Activated CD4-positive, alpha-beta T cell treated with anti-CD3 and anti-CD28 coated beads, Interleukin-2, amount 50 U/mL, for 16 hours (primary cell): ENCODE measurements at places on chromosomes 3 and 15.

- DNase-seq, result no peak
Measured at GRCh38 chr15:85718271-85718971, 76.3 kb downstream of the KLHL25 start.

DNA sequence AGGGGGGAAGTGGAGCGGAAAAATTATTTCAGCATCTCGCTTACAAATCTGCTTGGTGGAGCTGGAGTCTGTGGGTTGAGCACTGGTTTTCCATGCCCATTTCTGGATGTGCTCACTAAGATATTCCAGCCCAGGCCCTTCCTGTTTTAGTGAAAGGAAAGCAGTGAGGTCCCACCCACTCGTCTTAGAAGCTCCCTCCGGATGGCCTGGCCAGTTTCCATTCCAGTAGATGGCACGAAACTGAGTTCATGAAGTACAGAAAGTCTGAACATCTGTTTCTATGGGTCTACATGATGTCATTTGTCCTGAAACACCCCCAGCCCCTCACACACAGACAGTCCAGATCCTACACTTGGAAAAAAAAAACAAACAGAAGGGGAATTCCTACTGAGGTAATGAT, 31.9 kb upstream of the THSD4 start:
- no peak for DNase-seq

GRCh38 chr3:129106320-129106719, 15.3 kb downstream of the RAB43 start:
- no peak for DNase-seq

- DNase-seq, result peak; percentile 46
Measured at GRCh38 chr3:127694467-127695215, 21.9 kb downstream of the ABTB1 start.

- DNase-seq, result no peak
Measured at GRCh38 chr3:114351123-114351821, 57.4 kb downstream of the TIGIT start.

DNA sequence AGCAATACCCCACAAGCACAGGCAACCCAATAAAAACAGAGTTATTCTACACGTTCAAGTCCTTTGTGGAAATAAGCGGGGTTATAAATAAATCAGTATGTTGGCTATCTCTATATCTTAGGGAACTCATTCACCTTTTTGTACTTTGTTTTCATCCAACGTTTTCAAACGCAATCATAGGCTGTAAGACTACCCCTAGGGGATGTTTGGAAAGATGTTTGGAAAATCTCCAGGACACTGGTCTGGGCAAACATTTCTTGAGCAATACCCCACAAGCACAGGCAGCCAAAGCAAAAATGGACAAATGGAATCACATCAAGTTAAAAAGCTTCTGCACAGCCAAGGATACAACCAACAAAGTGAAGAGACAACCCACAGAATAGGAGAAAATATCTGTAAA, 70.1 kb downstream of the CLDN11 start:
- DNase-seq, result no peak

- DNase-seq, result no peak
Measured at GRCh38 chr3:24457719-24458118, 36.9 kb downstream of the THRB start.

GRCh38 chr15:72934921-72935320, 117.3 kb upstream of the NEO1 start:
- no peak for DNase-seq

DNA sequence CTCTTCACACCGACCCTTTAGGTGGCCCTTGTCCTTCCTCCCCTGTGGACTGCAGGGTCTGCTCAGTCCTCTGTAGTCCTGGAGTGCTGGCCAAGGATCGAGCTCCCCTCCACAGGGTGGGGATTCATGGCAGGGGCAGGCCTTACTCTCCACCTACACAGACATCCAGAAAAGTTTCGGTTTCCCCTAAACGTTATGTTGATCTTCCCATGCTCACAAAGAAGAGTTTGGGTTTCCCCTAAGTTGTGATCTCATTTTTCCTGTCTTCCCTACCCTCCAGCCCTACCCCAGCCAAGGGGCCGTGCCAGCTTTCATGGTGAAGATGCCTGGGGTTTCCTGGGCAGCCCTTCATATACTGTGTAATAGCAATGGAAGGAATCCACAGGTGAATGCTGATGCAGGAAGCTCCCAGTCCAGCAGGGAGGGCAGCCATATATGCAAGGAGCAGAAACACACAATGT, 10.3 kb downstream of the STOML1 start:
- DNase-seq, result no peak

GRCh38 chr3:79368403-79368802, 399.4 kb downstream of the ROBO1 start:
- DNase-seq, result no peak

DNA sequence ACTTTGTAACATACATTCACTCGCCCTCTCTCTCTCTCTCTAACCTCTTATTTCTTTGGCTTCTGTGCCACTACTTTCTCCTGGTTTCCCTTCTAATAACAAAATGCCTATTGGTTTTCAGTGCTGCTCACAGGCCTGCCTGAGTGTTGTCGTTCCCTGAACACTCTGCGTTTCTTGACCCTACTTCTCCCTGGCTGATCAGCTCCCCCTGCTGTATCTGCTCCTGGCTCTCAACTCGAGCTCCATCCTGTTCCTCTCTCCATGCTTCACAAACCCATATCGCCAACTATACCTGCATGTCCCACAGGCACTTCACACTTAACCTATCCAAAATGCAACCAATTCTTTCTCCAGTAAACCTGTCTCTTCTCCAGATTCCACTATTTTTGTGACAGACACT, 111.4 kb downstream of the OPA1 start:
- no peak for DNase-seq

DNA sequence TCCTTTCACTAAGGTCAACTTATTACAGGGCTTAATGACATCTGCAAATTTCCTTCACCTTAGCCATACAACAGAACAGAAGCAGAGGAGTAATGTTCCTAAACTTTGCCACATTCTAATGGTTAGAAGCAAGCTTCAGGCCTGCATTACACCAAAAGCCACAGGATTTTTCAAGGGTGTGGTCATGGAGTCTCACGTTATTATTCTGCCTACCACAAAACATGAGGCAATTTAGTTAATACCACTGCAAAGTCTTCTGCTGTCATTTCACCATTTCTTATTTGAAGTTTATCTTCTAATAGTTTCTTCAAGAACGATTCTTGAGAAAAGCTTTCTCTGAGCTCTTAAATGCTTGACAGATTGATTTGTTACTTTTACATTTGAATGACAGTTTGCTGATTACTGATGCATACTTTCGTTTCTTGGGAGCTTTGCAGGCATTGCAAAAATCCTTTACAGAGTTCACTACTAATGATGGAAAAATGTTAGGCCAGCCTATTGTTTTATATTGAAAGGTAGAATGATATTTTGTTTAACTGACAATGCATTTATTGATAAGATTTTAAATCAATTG, 1257.1 kb downstream of the NSUN3 start:
- DNase-seq, result no peak

GRCh38 chr3:13046569-13047274, 26.5 kb downstream of the IQSEC1 start:
- DNase-seq, result no peak

DNA sequence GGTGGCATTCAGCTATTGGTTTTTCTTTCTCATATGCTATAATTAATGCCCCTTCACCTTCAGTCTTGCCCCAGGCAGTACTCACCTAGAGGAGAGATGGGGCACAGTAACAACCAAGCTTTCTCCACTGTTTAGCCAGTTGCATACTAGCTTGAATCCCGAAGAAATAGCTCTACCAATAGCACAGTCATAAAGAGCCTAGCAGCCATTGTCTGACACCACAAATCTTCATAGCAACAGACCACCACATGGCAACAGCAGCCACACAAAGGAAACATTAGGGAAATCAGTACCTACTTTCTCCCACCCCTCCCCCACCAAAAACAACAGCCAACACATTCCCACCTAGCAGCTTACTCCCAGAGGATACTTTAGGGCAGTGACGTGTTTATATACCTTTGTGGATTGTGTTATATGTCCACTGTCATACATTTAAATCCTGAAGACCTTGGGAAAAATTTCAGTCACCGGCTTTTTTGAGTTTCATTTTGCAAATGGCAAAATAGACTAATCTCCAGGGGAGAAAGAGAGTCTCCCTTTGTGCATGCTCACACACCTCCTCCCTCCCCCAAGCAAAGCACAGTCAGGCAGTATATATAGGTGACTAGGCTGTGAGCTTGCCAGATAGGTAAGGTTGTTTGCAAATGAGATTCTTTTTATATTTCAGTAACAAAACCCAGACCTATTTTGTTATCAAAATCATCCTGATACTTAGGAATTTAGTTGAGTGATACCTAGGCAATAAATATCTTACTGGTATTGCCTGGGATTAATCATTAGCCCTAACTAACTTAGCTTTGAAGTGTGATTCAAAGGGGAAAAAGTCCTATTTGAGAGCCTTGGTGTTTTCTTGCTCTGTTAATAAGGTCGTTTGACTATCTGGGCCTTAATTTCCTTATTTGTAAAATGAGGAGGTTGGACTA, 140.6 kb downstream of the RBPMS2 start:
- DNase-seq, result peak; percentile 84

DNA sequence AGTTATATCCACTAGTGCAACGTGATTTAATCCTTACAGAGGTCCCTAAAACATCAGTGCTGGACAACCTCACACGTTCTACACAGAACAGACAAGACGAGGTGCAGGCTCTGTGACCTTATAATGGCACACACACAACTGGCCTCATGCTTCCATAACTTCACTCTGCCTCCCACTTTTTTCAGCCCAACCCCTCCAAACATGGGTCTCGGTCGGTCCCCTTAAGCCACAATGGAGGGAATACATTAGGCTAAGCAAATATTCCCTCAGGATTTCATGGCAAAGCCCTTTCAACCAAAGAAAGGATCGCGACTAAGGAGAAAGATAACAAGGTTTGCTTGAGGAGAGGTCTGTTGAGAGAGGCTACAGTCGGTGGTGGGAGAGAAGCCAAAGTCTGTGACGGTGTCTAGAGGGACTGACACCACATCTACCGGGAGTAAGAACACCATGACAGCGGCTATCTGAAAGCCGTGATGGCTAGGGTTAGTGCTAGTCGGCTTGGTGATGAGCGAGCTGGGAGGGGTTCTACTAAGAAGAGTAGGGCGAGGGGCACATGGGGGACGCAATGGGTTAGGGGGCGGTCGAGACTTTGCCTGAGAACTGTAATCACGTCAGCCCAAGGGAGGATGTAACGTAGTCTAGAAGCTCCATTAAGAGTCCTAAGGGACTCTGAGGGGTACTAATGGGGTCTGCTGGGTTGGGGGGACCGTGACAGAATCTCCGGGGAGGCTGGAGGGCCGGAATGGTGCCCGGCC, 1.0 kb downstream of the MYO9A start:
- peak; percentile 4 for DNase-seq

DNA sequence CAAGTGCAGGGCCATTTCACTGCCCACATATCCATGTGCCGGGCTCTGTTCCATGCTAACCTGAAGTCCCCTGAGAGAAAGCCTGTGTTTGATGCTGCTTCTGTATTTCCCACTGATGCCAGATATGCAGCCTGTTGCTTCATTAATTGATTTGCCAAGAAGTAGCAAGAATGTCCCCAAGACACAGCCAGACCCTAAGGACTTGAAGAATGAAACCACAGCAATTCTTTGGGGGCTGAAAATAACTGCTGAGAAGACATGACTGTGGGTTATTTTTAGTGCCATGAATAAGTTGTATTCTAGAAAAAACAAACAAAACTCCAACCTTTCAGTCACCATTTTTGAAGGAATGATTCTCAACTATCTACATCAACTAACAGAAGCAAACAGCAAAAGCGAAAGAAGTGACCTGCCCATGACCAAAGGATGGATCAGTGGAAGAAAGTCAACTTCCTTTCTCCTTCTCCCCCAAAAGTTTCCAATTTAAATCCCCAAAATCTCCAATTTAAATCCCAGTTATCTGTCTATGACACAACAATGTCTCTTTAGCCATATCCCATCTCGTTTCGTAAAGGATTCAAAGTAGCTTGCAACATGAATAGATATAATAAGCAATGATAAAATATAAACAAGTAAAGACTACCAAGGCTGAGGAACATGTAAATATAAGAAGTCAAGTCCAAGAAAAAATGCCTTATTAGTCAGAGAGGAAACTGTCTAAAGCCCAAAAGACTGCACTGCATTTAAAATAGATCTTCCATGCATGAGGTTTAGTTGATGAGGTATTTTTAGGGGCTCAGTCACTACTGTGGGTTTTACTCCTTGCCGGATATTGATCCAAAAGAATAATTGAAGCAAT, 226.8 kb downstream of the DTWD1 start:
- no peak for DNase-seq

DNA sequence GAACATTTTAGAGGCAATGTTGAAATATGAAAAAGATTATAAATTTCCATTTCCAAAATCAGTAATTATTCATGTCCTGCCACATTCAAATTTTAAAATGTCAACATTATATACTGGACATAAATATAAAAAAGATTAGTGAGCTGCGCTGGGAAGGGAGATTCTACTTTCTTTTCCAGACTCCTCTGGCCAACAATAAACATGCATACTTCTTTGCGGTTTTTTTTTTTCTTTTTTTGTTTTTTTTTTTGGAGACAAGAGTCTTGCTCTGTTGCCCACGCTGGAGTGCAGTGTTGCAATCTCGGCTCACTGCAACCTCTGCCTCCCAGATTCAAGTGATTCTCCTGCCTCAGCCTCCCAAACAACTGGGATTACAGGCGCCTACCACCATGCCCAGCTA, 105.5 kb downstream of the ADAM10 start:
- DNase-seq, result no peak

GRCh38 chr15:73626072-73626471, 7.1 kb downstream of the NPTN start:
- no peak for DNase-seq

GRCh38 chr15:32852771-32853170, 135.0 kb downstream of the GREM1 start:
- no peak for DNase-seq
